ENCODE measurements at places on chromosomes 5 and 9.

DNA sequence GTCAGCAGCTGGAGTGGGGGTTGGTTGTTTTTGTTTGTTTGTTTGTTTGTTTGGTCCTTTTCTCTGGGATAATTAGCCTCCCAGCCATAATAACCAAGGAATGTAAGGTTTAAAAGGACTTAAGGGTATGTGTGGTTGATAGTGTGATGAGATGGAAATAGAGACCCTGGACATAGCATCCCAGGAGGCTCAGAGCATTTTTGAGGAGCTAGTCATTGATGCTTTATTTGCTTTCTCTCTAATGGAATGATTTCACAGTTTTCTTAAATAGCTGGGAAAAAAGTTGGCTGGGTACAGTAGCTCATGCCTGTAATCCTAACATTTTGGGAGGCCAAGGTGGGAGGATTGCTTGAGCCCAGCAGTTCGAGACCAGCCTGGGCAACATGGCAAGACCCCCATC, 45.1 kb downstream of the TTC1 start:
- no peak for DNase-seq

DNA sequence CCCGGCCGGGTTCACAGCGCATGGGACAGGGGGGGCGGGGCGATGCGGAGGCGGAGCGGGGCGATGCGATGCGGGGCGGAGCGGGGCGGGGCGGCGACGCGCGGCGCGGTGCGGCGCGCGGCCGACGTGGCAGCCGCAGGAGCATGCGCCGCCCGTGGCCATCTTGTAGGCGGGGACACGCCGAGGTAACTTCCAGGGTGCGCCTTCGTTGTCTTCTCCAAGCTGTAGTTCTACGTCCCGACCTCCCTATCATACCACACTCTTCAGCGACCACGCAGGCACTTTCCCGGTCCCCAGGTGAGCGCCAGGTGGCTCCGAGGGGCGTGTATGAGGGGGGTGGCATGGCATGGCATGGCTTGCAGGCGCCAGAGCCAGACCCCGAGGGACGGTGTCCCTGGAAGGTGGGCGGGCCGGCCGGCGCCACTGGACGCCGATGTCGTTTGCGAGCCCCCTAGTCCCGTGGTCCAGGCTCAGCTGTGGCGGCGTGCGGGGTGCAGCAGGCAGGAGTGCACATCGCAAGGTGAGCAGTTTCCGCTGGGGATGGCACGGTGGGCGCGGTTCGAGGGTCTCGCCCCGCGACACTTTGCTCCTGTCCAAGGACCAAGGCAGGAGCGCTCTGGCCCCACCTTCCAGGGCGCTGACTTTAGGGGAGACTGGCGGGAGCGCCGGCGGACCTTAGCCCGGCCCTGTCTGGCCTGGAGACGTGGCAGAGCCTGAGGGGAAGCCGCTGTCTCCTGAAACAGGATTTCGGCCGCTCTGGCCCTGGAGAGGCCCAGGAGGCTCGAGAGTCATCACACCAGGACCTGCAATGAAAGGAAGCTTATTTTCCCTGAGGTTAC, at the start of gene PRRC1:
TSS of gene PRRC1 (plus strand) at position 161 of the 839 bp plus-strand sequence. CDS start 5,840 bp downstream, outside the sequence.
- peak; percentile 90 for DNase-seq

DNA sequence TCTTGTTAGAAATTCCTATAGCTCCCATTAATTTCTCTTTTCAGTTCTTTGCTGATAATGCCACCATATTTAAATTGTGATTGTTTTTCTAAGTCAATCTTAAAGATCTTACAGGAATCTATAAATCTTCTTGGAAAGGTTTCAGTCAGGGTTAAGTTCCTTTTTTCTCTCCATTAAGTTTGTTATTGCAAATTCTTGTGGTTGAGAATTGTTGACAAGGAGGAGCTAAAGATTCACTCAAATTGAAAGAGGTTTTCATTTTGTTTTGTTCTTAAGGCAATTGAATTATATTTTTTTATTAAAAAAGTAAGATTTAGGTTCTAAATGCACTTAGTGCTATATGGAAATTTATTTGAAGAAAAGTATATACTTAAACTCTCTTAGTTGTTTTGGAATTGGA, 213.4 kb downstream of the PRR16 start:
- no peak for DNase-seq

- DNase-seq, result peak; percentile 23
Measured at GRCh38 chr5:38166832-38167231, 91.5 kb upstream of the EGFLAM start.

DNA sequence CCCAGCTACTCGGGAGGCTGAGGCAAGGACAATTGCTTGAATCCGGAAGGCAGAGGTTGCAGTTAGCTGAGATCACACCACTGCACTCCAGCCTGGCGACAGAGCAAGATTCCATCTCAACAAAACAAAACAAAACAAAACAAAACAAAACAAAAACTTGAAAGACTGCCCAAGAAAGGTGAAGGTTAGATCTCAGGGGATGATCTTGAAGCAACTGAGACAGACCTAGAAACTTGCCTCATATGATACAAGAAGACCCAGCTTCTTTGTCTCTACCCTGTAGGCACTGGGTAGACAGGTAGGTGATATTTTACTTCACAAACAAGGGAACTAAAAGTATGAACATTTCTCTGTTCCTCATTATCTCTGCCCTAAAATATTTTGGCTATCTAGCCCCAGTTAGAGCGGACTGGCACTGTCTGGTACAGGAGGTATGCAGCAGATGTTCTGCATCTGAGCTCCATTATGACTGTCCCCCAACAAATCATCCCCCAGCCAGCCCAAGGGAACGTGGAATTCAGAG, 26.3 kb upstream of the SHOC1 start:
- DNase-seq, result no peak

Measured in psoas muscle (tissue), 8 donors.